ENCODE measurements at places on chromosomes 3 and 15. TPM values are rescaled to one million over a fixed set of nuclear protein-coding genes. Genes with fewer than 3 reads are reported as not detected.

GRCh38 chr15:73989001-73989798, 2.9 kb downstream of the STOML1 start:
- no peak for DNase-seq

DNA sequence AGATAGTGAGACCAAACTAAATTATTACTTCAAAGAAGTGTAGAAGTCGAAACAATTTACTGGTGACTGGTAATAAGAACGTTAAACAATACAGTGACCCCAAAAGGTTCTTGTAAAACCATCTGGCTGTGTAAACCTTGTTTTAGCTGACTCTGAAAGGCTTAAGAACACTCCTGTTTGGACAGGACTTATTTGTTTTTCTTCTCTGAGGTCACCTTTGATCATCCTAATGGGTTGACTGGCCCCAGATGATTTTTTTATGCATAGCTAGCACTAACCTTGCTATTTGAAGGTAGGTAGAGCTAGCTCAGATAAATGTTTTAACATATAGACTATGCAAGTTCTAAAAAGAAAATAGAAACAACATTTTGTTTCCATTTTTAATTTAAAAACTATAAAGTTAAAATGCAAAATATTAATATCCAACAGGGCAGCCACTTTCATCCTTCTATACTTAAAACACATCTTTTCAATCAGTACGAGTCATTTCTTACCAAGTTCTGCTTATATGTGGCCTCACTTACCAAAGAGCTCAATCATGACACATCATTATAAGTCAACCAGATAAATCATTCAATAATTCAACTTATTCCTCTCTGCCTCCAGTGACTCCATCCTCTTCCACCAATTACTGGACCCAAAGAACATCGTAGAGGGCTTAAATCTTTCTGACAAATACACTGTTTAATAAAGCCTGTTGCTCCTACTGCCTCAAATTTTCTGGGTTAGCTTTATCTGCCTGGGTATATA, 158.8 kb downstream of the SSR3 start:
- no peak for DNase-seq

DNA sequence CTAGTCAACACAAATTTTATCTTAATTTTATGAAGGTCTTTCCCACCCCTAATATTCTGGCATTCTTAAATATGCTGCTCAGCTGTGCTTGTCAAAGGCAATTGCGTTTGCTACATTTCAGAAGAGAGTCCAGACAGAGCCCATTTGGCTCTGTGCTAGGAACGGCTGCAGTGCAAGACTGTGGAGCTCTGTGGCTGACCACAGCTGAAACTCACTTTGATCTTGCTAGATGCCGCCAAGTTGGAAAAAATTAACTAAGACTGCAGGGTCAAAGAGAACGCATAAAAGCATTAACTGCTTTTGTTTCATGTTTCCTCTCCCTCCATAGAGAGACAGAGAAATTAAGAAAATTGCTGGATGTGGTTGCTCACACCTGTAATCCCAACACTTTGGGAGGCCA, 7.6 kb upstream of the PPP1R2 start:
- peak; percentile 77 for DNase-seq

DNA sequence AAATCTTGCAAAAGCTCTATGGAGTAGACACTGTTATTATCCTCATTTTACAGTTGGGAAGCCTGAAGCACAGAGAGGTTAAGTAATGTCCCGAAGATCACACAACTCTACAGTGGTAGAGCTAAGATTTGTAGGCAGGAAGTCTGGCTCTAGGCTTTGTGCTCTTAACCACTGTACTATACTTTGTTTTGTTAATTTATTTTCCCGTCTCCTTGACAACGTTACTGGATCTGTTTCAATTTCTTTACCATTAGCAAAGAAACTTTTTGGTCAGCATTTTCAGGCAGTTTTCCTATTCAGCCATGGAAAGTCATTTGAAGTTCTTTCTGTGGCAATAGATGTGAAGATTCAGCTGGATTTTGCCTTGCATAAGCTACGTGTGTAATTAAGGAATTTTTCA, 51.7 kb downstream of the OTOL1 start:
- peak; percentile 77 for DNase-seq

DNA sequence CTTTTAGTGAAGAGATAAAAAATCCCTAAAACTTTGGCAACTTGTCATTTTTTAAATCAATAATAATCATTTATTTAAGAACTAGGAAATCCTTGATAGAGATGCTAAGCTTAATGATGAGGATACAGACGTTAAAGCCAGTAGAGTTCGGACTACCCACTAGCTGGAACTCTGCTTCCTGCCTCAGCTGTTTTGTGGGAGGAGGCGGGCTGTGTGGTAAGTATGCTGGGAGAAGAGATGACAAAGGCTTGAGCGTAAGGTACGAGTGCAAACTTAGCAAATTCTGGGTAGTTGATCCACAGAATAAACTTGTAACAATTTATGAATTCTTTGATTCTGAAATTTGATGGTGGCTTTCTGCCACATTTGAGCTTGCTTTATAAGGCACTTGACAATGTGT, 111.2 kb upstream of the NANOGP8 start:
- DNase-seq: no peak

- DNase-seq: no peak
Observed at GRCh38 chr3:73353649-73354217, 271.0 kb downstream of the PDZRN3 start.

TMEM45A gene
- total RNA-seq: 3.4 TPM

- DNase-seq: no peak
Observed at GRCh38 chr3:48642605-48643004, 7.3 kb upstream of the SLC26A6 start.

DNA sequence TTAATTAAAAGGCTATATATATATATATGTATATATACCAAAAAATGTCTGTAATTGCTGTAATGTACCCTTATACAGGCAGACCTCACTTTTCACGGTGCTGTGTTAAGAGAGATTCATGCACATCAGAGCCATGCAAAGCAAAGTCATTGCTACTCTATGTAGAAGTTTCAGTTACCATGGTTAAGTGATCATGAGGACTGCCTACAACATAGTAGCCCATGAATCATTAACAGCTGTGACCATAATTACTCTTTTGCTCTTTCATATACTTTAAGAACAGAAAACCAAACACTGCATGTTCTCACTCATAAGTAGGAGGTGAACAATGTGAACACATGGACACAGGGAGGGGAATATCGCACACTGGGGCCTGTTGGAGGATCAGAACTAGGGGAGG, 225.3 kb upstream of the EPHA3 start:
- DNase-seq: peak; percentile 38

DNA sequence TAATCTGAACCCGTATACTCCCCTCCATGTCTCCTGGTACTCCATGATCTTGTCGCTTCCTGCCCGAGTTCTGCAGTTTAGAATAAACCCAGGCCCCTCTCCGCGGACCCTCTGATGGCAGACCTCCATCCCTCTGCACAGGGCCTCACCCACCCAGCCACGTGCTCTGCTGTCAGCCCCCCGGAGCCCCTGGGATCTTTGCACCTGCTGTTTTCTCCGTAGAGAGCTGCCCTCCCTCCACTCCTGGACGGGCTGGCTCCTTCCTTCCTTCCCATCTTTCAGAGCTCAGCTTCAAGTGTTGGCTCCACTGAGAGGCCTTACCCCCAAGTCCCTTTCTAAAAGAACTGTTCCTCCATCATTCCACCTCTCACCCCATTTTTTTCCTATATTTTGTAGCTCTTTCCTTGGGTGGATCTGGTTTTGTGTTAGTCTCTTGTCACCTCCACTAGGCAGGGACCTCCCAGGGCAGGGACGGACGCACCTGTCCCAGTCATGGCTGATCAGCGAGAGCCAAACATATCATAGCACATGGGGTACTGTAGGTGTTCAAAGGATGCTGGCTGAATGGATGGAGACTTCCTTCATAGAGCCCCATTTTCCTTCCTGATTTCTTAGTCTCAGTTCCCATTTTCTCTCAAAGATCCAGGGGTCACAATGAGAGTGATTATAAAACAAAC, 106.6 kb downstream of the VGLL4 start:
- DNase-seq: no peak

CTXN2 gene
- total RNA-seq: 0.06 TPM

FEZF2 gene
- not detected for total RNA-seq

DNA sequence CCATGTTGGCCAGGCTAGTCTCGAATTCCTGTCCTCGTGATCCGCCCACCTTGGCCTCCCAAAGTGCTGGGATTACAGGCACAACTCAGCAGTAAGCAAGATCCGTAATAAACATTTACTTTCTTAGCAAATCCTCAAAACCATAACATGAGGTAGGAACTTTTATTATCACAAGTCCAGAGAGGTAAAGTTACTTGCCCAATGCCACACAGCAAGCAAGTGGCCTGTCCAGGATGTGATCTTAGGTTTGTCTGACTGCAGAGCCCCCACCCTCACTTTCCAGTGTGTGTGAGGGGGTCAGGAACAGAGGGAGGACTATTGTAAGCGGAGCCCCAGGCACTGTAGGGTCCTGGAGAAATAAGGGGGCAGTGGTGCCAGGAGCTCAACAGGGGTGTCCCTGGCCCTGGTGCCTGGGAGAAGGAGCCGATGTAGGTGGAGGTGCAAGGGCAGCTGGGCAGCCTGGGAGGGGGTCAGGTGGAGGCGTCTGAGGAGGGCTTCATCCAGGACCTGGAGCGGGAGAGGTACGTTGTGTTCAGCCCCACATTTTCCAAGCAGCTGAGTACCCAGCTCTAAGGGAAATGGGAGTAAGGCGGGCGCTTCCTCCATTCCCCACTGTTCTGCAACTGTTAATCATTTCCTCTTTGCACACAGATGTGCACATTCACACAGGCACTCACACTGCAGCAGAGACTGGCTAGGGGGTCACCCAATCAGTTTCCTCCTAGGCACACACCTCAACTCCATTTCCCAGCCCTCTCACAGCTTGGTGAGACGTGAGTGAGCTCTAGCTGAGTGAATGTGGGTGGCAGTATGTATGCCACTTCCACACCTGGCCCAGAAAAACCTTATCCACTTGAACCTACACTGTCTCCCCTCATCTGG, 5.9 kb downstream of the RPUSD3 start:
- DNase-seq: no peak

DNA sequence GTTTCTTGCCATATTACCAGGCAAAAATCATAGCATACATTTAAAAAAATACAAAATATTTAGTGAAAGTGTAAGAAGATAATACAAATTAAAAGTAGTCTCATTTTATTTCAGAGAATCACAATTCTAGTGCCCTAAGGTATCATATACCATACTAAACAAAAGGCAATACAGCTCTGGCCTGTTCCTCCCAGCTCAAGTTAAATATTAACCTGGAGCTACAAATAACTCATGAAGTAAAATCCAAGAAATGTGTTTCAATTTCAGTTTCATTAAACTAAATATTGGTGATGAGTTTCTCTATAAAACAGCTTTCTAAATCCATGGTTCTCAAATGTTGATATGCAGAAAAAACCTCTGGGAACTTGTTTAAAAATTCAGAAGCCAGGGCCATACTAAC, 67.7 kb downstream of the INO80 start:
- DNase-seq: no peak

HHATL gene
- not detected for total RNA-seq

- DNase-seq: no peak
Observed at GRCh38 chr3:152496716-152497115, 228.0 kb downstream of the MBNL1 start.

- no peak for DNase-seq
Observed at GRCh38 chr15:35876762-35877161, 330.8 kb upstream of the DPH6 start.

ANKUB1 gene
- total RNA-seq: not detected

GRCh38 chr15:61748529-61748928, 311.7 kb downstream of the VPS13C start:
- DNase-seq: no peak

DNA sequence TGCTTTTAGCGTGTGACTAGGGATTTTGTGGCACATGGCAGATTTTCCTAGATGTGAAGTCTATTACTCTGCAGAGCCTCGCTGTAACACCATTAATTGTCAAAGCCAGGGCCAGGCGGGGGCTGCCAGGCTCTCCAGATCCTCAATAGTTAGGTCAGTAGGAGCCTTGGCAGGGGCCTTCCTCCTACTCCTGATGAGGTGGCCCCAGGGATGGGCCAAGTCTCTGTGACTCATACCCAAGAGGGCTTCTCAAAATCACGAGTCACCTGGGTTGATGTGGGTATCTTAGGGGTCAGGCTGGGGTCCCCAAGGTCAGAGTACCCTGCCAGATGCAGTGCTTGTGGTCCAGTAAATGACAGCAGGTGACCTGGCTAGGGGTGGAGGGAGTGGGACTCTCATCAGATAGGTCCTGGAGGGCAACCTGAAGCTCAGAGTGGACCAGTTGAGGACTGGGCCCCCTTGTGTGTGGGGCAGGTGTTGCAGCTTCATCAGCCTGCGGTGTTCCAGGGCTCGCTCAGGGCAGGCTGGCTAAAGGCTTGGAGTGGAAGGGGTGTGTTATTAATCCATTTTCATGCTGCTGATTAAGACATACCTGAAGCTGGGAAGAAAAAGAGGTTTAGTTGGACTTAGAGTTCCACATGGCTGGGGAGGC, 88.5 kb upstream of the MYZAP start:
- no peak for DNase-seq

DNA sequence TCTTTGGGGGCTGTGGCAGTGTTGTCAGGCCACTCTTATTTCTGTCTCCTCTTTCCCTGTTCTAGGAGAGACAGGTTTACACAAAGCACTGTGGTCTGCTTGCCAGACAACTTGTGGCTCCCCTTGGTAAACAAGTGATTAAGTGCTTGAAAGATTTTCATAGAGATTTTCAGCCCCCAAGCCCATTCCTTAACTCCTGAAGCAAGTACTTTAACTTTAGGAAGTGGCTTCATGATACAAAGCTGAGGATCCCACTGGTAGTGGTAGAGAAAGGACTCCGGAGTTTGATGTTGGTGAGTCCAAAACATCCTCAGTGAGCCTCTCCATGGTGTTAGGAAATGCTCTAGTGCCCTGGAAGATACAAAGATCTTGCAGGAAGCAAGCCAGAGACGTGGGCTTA, 12.0 kb downstream of the ZBTB38 start:
- no peak for DNase-seq

DNA sequence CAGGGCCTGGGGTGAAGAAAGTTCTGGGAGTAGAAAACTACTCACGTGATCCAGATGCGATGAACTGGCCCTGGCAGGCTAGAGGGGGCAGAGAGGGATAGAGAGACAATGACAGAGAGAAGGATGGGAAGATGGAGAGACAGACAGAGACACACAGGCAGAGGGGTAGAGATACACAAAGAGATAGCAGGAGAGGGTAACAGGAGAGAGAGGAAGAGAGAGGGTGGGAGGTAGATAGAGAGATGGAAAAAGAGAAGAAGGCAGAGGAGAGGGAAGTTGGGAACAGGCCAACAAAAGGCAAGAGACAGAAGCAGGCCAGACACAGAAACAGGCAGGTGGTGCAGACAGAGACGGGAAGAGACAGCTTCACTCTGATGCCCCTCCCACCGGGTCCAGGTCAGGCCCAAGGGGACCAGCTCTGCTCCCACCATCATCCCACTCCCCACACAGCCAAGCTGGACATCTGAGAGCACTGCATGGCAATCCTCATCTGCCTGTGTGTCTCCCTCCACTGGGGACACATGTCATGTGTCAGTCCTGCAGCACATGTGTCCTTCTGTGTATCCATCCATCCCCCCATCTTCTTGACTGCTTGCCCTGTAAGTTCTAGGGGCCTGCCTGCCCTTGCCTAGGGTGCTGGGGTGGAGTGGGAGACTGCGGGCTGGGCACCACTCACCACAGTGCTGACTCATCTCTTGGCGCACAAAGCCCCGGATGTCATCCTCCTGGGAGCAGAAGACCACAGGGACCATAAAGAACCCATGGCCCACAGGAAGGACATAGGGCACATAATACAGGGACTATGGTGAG, 2.2 kb upstream of the UCN2 start:
- DNase-seq: no peak

CYP1A2 gene
- not detected for total RNA-seq

All from kidney (tissue), 22 donors.